Activated T-cell treated with anti-CD3 and anti-CD28 coated beads, Interleukin-2, amount 50 U/mL, for 72 hours (primary cell): ENCODE measurements at places on chromosomes 4 and X. TPM values are rescaled to one million over a fixed set of nuclear protein-coding genes. Genes with fewer than 3 reads are reported as not detected.

DNA sequence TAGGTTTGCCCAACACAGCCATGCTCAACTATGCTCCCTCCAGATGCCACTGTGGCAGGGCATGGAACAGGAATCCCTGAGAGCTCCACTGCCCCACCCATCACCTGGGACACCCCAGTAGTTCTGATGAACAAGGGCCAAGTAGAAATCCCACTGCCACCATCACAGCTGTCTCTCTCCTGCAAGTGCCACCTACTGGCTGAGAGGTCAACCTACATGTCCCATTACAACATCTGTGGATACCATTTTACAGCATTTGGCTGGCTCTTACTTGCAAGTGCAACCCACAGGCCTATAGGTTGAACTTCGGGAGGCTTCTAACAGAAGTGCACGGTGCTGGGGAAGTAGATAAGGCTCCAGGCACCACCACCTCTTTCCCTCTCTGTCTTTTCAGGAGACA is 142.5 kb downstream of the CXXC4 start:
- H3K4me1 ChIP-seq, result no peaks in the 10 kb centered on the region
- no peak for DNase-seq
- H3K27me3 ChIP-seq, result no peaks in the 10 kb centered on the region
- H3K36me3 ChIP-seq, result no peaks in the 10 kb centered on the region
- H3K4me3 ChIP-seq, result no peak overlapping the region

DNA sequence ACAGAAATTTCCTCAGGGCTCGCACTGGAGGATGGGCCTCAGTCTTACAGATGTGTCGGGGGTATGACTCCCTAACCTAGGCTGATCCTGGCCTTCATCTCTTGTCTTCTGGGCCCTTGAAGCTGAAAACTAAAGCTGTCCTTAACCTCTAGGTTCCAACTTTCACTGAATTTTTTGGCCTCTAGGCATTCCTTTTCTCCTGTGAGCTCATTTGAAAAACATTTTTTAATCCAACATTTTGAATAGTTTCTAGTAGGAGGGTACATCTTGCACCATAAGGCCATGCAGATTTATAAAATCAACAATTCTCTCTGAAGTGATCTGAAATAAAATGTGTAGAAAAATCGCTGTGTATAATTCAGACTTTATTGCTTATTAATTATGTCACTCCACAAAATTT is 19.7 kb downstream of the RWDD4 start:
- DNase-seq, result no peak
- peaks cover 5% of the 10 kb centered on the region for H3K36me3 ChIP-seq
- H3K4me1 ChIP-seq, result peaks cover 13% of the 10 kb centered on the region
- no peak overlapping the region for H3K27ac ChIP-seq

- H3K4me1 ChIP-seq, result no peaks in the 10 kb centered on the region
- no peak overlapping the region for H3K4me3 ChIP-seq
- no peak overlapping the region for H3K27ac ChIP-seq
- no peaks in the 10 kb centered on the region for H3K36me3 ChIP-seq
Observed at GRCh38 chr4:30181918-30182317, 538.3 kb upstream of the PCDH7 start.

- H3K27ac ChIP-seq, result no peak overlapping the region
- no peaks in the 10 kb centered on the region for H3K36me3 ChIP-seq
- no peaks in the 10 kb centered on the region for H3K27me3 ChIP-seq
- H3K4me3 ChIP-seq, result no peak overlapping the region
- no peak for DNase-seq
- no peaks in the 10 kb centered on the region for H3K4me1 ChIP-seq
Observed at GRCh38 chr4:183995570-183995969, 90.5 kb downstream of the STOX2 start.

DNA sequence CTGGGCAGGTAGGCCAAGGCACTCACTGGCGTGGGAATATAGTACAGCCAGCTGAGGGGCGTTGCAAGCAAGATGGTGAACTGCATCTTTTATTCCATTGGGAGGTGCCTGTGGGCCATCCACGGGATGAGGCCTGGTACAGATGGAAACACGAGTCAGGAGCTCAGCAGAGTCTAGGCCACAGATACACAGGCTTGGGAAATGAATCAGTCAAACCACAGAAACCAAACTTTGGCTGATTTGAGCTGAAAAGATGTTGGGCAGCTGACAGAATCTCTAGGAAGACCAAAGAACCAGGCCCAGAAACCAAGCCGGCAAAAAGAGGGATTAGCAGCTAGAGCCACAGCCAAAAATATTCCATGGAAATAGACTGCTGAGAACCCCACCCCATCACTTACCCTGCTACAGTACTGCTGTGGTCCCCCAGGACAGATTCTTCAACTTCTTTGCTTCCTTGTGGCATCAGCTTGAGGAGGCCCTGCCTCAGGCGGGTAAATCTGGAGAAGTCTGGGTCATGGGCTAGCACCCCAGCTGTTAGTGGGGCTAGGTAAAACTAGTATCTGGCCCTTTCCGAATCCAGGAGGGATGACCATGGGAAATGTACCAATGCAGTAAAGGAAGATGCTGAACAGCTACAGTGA is 75.4 kb downstream of the TMEM131L start:
- H3K4me3 ChIP-seq, result peak overlapping the region; percentile 61
- peak overlapping the region; percentile 5 for H3K27ac ChIP-seq
- H3K27me3 ChIP-seq, result no peaks in the 10 kb centered on the region
- H3K4me1 ChIP-seq, result peaks cover 66% of the 10 kb centered on the region
- H3K36me3 ChIP-seq, result peaks cover 1% of the 10 kb centered on the region

- H3K4me1 ChIP-seq, result no peaks in the 10 kb centered on the region
- no peak overlapping the region for H3K27ac ChIP-seq
- no peaks in the 10 kb centered on the region for H3K27me3 ChIP-seq
- H3K4me3 ChIP-seq, result no peak overlapping the region
- no peaks in the 10 kb centered on the region for H3K36me3 ChIP-seq
- DNase-seq, result no peak
Observed at GRCh38 chr4:94934201-94934600, 176.4 kb downstream of the BMPR1B start.

DNA sequence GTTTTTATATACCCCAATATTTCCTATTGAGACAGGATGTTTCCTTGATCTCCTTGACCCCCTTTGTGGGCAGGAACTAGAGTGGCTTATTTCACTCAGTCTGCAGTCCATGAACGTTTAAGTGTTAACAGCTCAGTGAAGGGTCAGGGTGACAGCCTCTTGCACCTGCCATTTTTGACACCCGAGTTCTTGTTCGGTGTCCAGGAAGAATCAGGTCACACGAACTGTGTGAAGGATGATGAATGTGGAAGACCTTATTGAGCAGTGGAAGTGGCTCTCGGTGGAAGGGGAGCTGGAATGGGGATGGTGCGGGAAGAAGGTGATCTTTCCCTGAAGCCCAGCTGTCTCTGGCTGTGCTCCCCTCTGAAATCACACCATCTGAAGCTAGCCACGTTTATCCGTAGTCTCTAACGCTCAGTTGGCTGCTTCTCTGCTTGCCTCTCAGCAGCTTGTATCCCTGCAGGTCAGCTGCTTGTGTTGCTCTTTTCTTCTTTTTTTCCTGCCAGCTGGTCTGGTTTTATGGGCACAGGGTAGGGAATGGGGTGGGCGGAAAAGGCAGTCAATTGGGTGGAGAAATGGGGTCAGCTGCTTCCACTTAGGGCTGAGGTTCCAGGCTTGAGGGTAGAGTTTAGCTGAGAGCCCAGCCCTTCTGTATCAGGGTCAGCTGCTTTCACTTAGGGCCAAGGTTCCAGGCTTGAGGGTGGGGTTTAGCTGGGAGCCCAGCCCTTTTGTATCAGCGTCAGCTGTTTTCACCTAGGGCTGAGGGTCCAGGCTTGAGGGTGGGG is 29.0 kb upstream of the CCNG2 start:
- H3K36me3 ChIP-seq, result no peaks in the 10 kb centered on the region
- no peaks in the 10 kb centered on the region for H3K4me1 ChIP-seq
- H3K4me3 ChIP-seq, result no peak overlapping the region
- no peak overlapping the region for H3K27ac ChIP-seq

The ADH1A gene
- not detected for total RNA-seq

The PAQR3 gene
- total RNA-seq, result 12.2 TPM

GRCh38 chr4:52051615-52052474 is 741 bp downstream of the SPATA18 start:
- no peak for DNase-seq
- H3K36me3 ChIP-seq, result no peaks in the 10 kb centered on the region
- H3K4me1 ChIP-seq, result peaks cover 9% of the 10 kb centered on the region
- H3K27ac ChIP-seq, result no peak overlapping the region
- H3K4me3 ChIP-seq, result peak overlapping the region; percentile 73

DNA sequence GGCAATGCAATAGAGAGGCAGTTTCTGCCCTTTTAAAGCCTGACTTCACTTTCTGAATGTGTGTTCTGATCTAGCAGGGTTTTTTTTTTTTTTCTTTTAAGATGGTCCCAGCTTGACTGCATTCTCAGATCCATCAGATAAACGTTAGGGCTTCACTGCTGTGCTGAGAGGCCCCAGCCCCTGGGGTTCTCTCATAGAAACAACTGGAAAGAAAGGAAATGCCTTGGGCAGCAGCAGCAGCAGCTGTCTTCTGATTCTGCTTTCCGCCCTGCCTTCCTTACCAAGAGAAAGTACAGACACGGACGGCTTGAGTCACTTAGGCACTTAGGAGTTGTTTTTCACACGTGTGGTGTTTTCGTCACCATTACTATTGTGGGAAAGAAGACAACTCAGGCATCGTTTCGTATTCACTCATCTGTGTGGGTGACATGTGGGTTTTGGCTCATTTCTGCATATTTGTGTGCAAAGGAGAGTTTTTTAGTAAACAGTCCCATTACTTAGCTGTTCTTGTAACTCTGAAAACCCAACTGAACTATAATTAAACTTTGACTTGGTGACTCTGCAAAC is 172.0 kb downstream of the PTTG2 start:
- H3K36me3 ChIP-seq, result peaks cover 8% of the 10 kb centered on the region
- H3K4me3 ChIP-seq, result peak overlapping the region; percentile 83
- H3K4me1 ChIP-seq, result peaks cover 65% of the 10 kb centered on the region
- peak overlapping the region; percentile 99 for H3K27ac ChIP-seq

The XK gene
- not detected for total RNA-seq

The NWD2 gene
- not detected for total RNA-seq

The AIFM1 gene
- 40.6 TPM for total RNA-seq

GRCh38 chrX:16671005-16671404 is 21.0 kb downstream of the S100G start:
- DNase-seq, result peak; percentile 6
- no peak overlapping the region for H3K4me3 ChIP-seq
- H3K36me3 ChIP-seq, result peaks cover 2% of the 10 kb centered on the region

DNA sequence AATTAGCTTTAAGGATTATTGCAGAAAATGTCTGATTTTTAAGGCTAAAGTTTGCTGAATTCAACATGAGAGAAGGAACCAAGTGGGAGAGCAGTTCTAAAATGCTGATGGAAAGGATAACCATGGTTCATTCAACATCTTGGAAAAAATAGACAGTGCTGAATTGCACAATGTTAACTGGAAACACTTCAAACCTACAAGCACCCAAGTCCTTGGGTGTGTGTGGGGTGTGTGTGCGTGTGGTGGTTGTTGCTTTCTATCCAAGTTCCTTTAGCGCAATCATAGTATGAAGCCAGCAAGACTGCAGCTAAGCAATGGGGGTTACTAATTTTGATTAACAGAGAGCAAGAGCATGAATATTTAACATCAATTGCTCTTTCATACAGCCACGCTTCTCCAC is 29.3 kb upstream of the SCOC start:
- H3K4me3 ChIP-seq, result no peak overlapping the region
- no peaks in the 10 kb centered on the region for H3K36me3 ChIP-seq
- DNase-seq, result no peak
- H3K27me3 ChIP-seq, result peaks cover 28% of the 10 kb centered on the region

GRCh38 chr4:2009651-2010233 is 968 bp upstream of the NELFA start:
- peaks cover 36% of the 10 kb centered on the region for H3K4me1 ChIP-seq
- no peaks in the 10 kb centered on the region for H3K27me3 ChIP-seq
- H3K36me3 ChIP-seq, result peaks cover 7% of the 10 kb centered on the region
- DNase-seq, result peak; percentile 57
- H3K4me3 ChIP-seq, result peak overlapping the region; percentile 97

DNA sequence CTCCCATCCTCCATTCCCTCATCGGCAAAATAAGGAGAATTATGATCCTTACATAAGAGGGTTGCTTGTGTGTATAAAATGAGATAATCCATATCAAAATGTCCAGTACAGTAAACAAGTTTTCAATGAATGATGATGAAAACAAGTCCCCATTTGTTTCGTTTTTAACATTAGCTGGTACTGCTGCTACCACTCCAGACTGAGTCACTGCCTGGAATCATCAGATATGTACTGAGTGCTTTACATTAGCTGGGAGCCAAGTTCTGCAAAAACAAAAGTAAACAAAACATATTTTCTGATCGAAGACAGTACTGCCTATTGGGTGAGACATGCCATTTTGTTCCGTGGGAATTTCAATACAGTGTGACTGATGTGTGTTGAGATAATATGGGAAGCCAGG is 123.2 kb upstream of the IGFBP7 start:
- H3K27me3 ChIP-seq, result no peaks in the 10 kb centered on the region
- no peak for DNase-seq
- no peaks in the 10 kb centered on the region for H3K36me3 ChIP-seq
- no peak overlapping the region for H3K27ac ChIP-seq

DNA sequence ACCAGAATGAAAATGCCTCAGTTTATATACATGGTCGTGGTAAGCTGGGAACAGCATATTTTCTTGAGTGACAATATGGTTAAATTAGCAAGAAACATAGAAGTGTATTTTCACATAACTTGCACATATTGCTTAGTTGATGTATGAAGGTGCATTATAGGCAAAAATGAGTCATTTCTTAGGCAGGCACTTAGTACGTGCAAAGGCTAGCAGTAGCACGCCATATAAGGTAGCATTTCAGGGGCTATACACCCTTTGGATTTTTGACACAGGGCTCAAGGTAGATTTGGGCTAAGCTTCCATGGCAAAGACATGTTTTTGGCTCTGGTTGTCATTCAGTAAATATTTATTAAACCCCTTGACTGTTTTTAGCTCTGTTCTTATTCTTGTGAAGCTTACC is 33.1 kb downstream of the PCDH7 start:
- no peak for DNase-seq
- H3K4me3 ChIP-seq, result no peak overlapping the region
- no peaks in the 10 kb centered on the region for H3K27me3 ChIP-seq
- H3K27ac ChIP-seq, result no peak overlapping the region
- no peaks in the 10 kb centered on the region for H3K36me3 ChIP-seq

- no peak for DNase-seq
- H3K27ac ChIP-seq, result no peak overlapping the region
- peaks cover 11% of the 10 kb centered on the region for H3K4me1 ChIP-seq
- H3K4me3 ChIP-seq, result no peak overlapping the region
- no peaks in the 10 kb centered on the region for H3K36me3 ChIP-seq
Observed at GRCh38 chrX:70552130-70552704, 107.6 kb downstream of the DLG3 start.

The TRMT2B gene
- total RNA-seq, result 24.4 TPM
